ENCODE measurements at places on chromosomes 5 and 9.
A peak's percentile ranks its signal among the peaks of the same experiment; 100 is the strongest.

GRCh38 chr9:5113994-5114748 is 71.3 kb downstream of the INSL6 start:
- peak; percentile 77 for DNase-seq
- no peak overlapping the region for H3K27ac ChIP-seq
- peaks cover 23% of the 10 kb centered on the region for H3K36me3 ChIP-seq
- no peaks in the 10 kb centered on the region for H3K4me1 ChIP-seq
- no peak overlapping the region for H3K4me3 ChIP-seq
- H3K27me3 ChIP-seq, result no peaks in the 10 kb centered on the region

GRCh38 chr9:136344544-136345280 is 17.4 kb downstream of the GPSM1 start:
- H3K27ac ChIP-seq, result no peak overlapping the region
- no peak for DNase-seq
- no peak overlapping the region for H3K4me3 ChIP-seq

DNA sequence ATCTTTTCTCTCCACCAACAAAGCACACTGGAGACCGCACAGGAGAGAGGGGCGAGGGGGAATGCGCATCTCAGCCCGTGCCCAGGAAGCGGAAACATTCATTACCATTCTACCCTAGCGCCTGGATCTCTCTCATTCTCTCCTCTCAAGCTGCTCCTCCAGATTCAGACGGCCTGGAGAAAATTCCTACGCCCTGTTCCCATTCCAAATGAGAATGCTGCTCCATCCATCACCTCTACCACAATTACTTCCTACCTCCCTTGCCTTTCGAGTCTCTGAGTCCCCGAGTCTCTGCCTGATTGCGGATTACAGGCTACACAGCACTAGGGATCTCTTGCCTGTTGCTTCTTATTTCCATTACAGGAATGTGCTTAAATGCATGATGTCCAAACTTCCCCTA is 6.7 kb downstream of the DDX31 start:
- no peak overlapping the region for H3K4me3 ChIP-seq
- H3K27me3 ChIP-seq, result no peaks in the 10 kb centered on the region
- DNase-seq, result no peak
- peaks cover 7% of the 10 kb centered on the region for H3K4me1 ChIP-seq
- H3K27ac ChIP-seq, result no peak overlapping the region
- H3K36me3 ChIP-seq, result peaks cover 21% of the 10 kb centered on the region

- H3K27me3 ChIP-seq, result no peaks in the 10 kb centered on the region
- H3K4me3 ChIP-seq, result no peak overlapping the region
- H3K27ac ChIP-seq, result no peak overlapping the region
- no peaks in the 10 kb centered on the region for H3K36me3 ChIP-seq
Observed at GRCh38 chr5:95866435-95867040, 44.0 kb upstream of the GLRX start.

DNA sequence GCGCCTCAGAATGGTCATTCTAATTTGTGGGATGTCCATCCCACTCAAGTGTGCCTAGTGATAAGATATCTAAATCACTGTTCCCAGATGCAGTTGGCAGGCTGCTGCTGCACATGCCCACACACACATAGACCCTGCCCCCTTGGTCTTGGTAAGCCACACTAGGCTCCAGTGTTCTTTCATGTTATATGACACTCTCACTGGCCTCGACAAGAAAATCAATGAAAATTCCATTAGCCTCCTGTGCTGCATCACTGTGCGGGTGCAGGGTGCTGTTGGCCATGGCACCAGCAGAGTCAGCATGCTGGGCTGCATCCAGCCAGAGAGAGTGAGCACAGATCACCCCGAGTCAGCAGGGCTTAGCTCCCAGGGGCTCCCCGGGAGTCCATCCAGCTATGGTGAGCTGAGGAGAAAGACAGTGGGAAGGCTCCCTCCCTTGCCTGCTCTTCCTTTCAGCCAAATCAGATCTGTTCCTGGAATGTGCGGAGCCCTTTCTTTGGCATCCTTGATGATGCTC is 59.9 kb downstream of the ABLIM3 start:
- no peaks in the 10 kb centered on the region for H3K27me3 ChIP-seq
- DNase-seq, result no peak
- no peak overlapping the region for H3K4me3 ChIP-seq
- H3K27ac ChIP-seq, result no peak overlapping the region
- no peaks in the 10 kb centered on the region for H3K36me3 ChIP-seq

DNA sequence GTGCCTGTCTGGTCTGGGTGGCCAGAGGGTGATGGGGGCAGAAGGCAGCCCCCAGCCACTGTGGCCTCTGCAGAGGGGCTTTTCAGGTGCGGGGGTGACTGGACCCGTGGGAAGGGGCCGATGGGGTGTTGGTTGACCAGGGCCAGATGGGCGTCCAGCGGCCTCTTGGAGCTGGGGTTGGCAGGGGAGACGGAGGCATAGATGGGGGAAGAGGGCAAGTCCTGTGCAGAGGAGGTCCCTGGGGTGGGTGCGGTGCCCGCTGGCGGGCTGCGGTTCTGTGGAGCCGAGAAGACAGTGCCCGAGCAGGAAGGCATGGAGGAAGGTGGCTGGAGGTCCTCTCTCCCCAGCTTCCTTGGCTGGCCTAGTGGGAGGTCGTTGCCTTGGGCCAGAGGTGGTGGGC is 18.7 kb upstream of the AKNA start:
- peaks cover 3% of the 10 kb centered on the region for H3K4me1 ChIP-seq
- no peak overlapping the region for H3K4me3 ChIP-seq
- DNase-seq, result no peak
- peaks cover 2% of the 10 kb centered on the region for H3K36me3 ChIP-seq
- no peak overlapping the region for H3K27ac ChIP-seq
- H3K27me3 ChIP-seq, result no peaks in the 10 kb centered on the region

DNA sequence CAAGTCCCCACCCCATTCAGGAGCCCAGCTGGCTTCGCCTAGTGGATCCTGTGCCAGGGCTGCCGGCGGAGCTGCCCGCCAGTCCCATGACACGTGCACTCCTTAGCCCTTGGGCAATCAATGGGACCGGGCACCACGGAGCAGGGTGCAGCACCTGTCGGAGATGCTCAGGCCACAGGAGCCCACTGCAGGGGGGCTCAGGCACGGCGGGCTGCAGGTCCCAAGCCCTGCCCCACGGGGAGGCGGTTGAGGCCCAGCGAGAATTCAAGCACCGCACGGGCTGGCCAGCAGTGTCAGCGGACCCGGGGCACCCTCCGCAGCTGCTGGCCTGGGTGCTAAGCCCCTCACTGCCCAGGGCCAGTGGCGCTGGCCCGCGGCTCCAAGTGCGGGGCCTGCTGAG is 969.7 kb upstream of the CDH10 start:
- no peaks in the 10 kb centered on the region for H3K27me3 ChIP-seq
- no peak overlapping the region for H3K27ac ChIP-seq
- H3K4me1 ChIP-seq, result no peaks in the 10 kb centered on the region
- DNase-seq, result no peak

Data from osteocyte (in vitro differentiated cells).